Fibroblast of skin of right biceps (primary cell): ENCODE measurements at places on chromosomes 4 and X.
A peak's percentile ranks its signal among the peaks of the same experiment; 100 is the strongest.

DNA sequence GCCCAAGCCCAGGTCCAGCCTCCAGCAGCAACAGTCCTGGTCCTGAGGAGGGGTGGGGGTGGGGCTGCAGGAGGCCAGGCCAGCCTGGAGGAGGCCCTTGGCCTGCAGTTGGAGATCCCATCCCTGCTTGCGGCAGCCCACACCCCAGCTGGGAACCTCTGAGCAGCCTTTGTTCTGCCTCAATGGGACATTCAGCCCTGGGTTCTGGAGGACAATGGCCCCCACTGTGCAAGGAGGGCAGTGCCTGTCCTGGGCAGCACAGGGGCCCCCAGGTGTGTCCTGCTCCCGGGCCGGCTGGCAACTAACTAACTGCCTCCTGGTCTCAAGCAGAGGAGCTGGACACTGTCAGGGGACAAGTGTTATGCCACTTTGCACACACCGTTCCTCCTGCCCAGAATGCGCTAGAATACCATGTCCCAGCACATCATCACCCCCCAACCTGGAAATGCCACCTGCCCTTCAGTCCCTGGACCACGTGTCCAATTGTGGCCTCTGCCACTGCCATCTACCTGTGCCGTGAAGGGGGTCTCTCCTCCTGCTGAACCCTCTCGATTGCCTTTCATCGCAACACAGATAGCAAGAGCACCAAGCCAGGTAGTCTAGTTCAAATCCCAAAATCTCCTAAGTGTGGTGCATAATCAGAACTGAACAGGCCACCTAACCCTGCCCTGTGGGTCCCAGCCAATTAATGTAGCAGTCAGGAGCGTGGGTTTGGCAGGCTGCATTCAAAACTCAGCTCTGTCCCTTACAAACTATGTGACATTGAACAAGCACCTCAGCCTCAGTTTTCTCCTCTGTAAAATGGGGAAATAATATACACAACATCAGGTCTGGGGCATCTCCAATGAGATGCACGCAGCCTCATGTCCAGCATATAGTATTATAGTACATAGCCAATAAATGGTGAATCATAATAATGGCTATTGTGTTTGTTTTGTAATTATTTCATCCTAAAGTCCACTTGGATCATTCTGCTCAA is 8.8 kb downstream of the PPP2R2C start:
- no peak for DNase-seq

- no peak for DNase-seq
Measured at GRCh38 chr4:63578383-63578782, 830.9 kb downstream of the TECRL start.

DNA sequence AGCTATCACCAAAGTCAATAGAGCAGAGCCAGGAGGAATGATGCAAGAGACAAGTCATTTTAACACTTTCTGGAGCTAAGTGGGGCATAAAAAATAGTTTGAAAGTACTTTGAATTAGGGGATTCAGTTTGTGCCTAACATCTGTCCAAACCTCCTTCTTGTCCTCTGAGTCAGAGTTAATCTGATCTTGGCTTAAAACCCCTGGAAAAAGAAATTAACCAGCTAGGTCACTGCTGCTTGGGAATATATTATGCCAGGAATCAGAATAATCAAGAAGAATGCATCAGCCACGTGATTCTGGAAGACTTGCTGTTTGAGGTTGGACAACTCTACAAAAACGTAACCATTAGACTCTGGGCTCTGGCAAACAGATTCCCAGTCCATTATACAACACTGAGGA is 45.3 kb upstream of the EDA2R start:
- DNase-seq = peak; percentile 21

DNA sequence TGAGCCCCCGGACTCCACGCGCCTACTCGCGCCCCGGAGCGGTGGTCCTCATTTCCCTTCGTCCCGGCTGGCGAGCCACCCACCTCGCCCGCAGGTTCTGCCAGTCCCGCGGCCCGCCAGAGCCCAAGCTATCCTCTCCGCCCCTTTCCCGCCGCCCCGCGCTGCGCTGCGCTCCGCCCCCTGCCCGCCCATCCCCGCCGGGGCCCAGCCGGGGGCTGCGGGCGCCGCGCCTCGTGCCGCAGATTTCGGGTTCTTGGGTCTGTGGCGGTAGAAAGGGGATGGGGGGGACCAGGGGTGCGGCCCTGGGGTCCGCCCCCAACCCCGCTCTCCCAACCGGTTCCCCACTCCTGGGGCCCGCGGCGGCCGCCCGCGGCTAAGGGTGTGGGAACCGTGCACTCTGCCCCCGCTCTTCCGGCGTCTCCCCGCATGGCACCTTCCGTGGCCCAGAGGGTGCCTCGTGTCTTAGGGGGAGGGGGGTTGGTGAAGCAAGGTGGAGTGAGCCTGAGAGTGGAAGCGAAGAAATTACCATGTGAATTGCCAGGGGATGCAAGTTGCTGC is 650.8 kb upstream of the DIPK2B start:
- DNase-seq = peak; percentile 37

DNA sequence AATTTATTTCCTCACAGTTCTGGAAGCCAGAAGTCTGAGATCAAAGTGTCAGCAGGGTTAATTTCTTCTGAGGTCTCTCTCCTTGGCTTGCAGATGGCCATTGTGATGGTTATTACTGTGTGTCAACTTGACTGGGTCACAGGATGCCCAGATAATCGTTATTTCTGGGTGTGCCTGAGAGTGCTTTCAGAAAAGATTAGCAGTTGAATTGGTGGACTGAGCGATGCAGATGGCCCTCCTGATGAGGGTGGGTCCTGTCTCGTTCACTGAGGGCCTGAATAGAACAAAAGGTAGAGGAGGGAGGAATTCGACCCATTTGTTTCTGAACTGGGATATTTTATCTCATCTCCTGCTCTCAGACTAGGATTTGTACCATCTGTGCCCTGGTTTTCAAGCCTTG is 15.7 kb downstream of the SMIM43 start:
- DNase-seq = no peak

GRCh38 chrX:45669715-45670340 is 469.2 kb upstream of the DIPK2B start:
- DNase-seq = peak; percentile 59

DNA sequence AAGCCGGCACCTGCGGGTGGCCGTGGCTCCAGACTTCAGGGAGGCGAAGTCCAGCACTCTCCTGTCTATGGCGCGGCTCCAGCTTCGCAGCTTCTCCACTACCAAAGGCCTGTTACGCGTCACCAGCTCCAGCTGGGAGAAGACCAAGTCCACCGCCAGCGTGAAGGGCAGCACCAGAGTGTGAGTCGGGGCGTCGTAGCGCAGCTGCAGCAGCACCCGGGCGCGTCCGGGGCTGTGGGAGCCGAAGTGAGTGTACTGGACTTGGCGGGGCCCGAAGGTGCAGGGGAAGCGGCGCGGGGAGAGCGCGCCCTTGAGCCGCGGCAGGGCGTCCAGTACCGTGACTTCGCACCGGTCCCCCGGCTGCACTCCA is 444 bp downstream of the FREM3 start:
- peak; percentile 3 for DNase-seq

- DNase-seq = no peak
Measured at GRCh38 chrX:38287674-38288073, 39.6 kb downstream of the RPGR start.

GRCh38 chr4:41060352-41061334 is 153.7 kb downstream of the APBB2 start:
- peak; percentile 7 for DNase-seq

- no peak for DNase-seq
Measured at GRCh38 chr4:97317201-97317600, 826.1 kb downstream of the STPG2 start.

DNA sequence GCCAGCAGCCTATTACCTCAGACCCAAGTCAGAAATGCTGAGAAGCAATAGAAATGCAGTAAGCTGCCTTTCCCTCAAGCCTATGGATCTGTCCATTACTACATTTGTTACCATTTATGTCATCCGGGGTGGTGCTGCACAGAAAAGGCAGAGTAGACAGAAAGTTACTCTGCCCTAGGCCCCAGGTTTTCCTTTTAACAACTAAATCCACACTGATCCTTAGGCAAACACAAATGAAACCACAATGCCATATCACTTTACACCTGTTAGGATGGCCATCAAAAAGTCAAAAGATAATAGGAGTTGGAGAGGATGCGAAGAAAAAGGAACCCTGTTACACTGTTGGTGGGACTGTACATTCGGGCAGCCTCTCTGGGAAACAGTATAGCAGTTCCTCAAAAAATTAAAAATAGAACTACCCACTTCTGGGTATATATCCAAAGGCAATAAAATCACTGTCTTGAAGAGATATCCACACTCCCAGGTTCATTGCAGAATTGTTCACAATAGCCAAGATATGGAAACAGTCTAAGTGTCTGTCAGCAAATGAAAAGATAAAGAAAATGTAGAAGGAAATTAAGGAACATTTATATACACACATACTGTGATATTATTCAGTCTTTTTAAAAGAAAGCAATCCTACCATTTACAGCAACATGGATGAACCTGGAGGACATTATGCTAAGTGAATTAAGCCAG is 186.3 kb downstream of the NWD2 start:
- DNase-seq = no peak

GRCh38 chr4:71978210-71978835 is 53.5 kb upstream of the NPFFR2 start:
- DNase-seq = no peak

DNA sequence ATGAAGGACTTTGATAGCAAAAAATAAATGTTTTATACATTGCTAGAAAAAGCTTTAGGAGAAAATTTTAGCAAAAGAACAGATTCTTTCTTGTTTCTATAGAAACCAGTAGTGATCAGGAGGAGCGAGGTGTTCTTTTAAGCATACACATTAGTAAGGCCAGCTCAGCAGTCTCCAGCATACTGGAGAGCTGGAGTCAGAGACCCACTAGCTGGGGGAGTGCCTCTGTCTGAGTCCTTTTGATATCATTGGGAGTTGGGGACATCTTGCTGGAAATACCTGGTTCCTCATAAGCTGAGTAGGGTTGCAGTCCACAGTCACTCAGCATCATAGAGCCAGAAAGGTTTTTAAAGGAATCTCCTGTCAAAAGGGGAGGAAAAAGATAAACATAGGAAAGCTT is 67.4 kb downstream of the AFF2 start:
- peak; percentile 25 for DNase-seq

DNA sequence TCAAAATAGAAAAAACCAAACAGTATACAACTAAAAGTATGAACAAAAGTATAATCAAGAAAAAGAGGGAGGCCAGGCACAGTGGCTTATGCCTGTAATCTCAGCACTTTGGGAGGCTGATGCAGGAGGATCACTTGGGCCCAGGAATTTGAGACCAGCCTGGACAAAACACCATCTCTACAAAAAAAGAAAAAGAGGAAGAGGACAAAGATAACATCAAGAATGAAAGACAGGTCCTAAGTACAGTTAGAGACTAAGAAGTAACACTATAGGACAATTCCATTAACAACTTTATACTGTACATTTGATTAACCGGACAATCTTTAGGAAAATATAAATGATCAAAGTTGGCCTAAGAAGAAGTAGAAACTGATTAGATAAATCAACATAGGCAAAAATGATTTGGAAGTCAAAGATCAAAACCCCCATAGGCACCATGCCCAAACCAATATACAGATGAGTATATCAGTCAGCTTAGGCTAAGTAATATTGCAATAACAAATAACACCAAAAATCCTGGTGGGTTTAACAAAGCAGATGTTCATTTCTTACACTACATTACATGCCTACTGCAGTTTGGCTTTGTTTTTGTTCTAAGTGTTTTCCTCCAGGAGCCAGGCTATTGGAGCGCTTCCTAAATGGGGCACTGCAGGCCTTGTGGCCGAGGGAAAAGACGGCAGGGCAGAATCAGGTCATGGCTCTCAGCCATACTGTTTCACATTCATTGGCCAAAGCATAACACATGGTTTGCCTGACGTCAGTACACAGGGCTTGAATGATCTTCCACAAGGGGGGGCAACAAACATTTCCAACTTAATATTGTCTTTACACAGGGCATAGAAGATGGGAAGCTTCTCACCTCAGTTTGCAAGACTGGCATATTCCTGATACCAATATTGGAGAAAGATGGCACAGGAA is 42.2 kb upstream of the HGFAC start:
- DNase-seq = no peak

DNA sequence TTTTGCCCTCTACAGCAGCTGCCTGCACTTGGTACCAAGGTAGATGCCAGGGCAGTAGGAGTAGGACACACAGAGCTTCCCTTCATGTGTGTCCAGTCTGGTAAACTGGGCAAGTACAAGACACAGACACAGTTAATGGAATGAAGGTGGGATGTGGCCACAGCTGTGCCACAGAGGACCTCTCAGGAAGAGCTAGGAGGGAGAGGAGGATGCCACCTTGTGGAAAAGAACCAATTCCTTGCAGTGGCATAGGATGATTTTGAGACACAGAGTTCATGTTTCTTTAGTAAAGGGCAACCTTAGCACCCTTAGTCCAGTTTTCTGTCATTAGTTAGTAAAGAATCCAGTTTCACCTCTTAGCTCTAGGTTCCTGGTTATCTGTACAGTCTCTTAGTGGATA is 36.3 kb upstream of the TBC1D14 start:
- DNase-seq = no peak

GRCh38 chr4:147843162-147843561 is 111.3 kb downstream of the ARHGAP10 start:
- no peak for DNase-seq

GRCh38 chr4:98444371-98444770 is 183.2 kb downstream of the RAP1GDS1 start:
- no peak for DNase-seq

DNA sequence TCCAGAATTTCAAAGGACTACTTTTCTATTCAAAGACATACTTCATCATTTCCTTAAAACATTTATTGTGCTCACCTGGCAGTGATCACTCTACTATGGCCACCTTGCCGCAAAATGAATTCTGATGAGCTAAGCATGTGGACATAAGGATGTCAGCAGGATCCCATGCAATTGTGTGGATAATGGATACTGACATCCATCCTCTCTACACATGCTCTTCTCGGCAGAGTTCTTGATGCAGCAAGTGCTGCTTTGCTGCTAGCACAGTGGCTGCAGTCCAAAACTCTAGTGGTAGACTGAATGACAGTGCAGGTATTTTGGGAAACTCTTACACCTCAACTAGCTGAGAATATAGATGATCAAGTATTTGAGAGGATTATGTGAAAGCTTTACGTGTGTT is 168.0 kb downstream of the BANK1 start:
- no peak for DNase-seq

DNA sequence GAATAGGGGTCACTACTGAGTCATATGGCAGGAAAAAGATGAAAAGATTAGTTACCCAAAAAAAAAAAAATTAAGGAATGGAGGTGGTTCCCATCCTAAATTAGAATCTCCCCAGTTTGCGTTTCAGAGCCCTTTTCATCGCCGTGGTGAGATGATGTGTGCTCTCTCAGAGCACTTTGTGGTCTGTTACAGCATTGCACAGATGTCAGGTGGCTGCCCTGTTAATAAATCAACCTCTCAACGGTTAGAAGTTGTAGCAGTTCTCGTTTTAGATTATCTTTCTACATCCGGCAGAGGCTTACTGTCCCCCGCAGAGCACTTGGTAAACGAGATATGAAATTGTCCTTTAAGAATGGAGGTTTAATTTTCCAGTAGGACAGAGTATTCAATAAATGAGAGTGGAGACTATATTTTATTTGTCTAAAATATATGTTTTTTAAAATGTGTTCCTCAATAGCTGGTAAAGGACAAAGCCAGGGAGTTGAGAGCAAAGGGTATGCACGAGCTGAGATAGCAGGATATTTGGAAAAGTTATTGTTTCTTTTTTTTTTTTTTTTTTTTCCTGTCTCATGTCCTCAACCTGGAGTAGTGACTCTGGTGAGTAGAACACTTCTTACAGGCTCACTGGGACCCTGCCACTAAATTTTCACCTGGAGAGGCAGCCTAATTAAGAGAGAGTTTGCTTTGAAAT is 26.9 kb downstream of the AFF1 start:
- peak; percentile 94 for DNase-seq
